ENCODE measurements at places on chromosomes 16 and 17.

GRCh38 chr17:66713533-66714042 is 121.3 kb upstream of the CACNG5 start:
- no peak for DNase-seq

GRCh38 chr17:70298929-70299531 is 129.7 kb downstream of the KCNJ2 start:
- no peak for DNase-seq

- no peak for DNase-seq
Observed at GRCh38 chr16:56450275-56450985, 702 bp downstream of the NUDT21 start.

DNA sequence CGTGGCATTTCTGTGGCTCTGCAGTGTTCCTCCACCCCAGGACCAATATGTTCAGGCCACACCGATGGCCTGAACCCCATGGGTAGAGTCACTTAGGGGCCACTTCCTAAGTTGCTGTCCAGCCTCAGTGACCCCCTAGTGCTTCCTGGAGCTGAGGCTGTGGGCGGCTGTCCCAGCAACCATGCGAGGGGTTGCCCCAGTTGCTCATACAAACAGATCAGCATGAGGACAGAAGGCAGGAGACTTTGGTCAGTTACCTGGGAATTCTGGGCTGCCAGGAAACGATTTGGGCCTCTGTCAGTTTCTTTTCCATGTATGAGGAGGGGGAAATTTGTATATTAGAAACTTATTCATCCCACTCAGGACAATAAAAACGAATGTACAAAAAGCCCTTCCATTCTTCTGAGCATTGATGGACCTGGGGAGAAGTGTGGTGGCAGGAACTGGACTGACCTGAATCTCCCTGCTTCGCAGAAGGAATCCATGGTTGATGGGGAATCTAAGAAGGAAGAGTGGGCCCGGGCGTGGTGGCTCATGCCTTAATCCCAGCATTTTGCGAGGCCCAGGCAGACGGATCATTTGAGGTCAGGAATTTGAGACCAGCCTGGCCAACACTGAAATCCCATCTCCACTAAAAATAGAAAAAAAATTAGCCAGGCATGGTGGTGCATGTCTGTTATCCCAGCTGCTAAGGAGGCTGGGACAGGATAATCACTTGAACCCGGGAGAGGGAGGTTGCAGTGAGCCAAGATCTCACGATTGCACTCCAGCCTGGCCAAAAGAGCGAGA is 4.9 kb upstream of the IL32 start:
- DNase-seq: no peak

DNA sequence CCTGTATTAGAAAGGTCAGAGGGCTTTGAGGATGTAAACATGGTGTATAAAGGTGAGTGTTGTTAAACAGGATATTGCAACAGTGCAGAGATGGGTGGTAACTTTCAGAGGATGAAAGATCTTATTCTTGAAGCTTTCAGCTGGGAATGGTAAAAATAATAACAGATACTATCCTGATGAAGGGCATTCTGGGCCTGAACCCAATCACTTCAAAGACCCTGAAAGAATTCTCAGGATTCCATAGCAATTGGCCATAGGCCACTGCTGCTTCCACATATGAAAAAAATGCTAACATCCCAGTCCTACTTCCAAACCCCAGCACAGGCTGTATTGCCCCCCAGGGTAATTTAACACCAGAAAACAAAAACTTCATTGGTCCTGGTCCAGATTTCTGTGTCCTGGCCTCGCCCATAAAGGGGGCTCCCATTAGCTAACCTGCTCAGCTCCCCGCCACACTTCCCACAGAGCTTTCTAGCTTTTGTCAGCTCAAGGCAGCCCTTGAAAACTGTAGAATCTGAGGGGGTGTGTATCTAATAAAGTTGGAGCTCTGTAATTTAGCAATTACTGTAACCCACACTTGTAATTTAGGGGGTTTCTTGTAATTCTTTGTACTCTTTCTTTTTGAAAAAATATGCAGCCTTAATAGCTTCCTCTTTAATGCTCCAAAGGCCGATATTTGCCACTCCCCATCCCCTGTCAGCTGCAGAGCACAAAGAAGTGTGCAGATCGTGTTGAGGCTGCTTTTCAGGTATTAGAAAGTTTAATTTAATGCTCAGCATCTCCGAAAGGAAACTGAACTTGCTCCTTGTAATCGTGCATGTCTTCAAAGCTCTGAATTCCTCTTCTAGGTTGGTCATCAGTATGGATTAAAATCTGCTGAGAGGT is 371.5 kb downstream of the SEC14L1 start:
- no peak for DNase-seq

DNA sequence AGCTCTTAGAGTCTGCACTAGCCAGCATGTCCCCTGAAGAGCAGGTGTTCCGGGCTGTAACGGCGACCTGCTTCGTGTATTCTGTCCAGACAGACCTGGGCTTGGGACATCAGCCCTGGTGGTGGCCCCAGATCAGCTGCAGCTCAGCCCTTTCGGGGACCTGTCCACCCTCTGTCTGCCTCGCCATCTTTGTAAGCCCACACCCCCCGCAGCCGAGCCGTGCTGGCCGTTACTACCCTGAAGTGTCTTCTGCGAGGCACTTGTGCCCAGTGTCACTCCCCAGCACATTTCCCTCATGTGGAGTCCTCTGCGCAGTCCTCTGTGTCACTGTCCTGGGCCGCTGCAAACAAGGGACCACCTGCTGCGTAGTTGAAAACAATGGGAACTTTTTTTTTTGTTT is 10.4 kb downstream of the CARD14 start:
- DNase-seq: no peak

DNA sequence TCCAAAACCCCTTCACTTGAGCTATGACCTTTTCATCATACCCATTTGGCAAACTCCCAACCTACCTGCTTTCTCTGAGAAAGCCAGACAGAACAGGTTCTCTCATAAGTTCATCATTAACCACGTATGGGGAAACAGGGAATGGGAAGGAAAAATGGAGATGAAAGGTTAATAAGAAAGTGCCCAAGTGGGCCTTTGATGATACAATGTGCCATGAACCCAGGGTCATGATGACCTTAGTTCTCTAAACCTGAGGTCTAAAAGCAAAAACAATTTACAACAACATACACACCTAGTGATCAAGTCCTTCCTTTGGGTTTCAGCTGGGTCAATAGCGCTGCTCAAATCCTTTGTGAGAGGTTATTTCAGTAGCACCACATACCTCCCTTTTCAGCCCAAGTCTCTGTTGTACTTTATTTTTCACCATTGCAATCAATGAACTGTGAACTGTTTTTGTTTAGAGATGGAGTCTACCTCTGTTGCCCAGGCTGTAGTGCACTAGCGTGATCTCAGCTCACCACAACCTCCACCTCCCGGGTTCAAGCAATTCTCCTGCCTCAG is 14.5 kb upstream of the RANGRF start:
- no peak for DNase-seq

DNA sequence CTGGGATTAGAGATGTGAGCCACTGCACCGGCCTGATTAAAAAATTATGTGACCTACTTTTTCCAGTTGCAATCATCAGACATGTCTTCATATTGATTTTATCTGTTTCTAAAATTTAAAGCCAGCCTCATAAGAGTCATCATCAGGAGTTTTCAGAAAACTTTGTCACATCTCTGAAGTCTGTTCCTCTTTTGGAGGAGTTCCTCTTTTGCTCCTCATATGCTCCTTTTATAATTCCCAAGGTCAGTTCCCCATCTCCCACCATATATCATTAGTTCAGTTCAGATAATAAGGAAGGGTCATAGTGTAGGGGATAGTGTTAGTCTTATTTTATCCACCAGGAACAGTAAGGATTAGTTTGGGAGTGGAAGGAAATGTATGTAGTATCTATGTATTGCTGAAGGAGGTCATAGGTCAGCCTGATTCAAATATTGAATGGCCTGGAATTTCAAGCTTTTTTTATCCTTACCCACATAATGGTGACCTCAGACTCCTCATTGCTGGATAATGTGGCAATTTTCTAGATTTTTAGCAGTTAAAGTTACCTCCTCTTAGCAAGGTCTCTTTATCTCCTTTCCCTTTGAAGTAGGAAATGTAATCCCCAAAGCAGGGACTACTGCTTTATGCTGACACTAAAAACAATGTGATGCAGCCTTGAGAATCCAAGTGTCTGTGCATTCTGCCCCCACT is 13.8 kb upstream of the DUSP14 start:
- no peak for DNase-seq
